AG08396 (cell line): ENCODE measurements at places on chromosomes 3 and 15.

GRCh38 chr3:123258811-123259420, 57.2 kb downstream of the SEC22A start:
- DNase-seq, result no peak

DNA sequence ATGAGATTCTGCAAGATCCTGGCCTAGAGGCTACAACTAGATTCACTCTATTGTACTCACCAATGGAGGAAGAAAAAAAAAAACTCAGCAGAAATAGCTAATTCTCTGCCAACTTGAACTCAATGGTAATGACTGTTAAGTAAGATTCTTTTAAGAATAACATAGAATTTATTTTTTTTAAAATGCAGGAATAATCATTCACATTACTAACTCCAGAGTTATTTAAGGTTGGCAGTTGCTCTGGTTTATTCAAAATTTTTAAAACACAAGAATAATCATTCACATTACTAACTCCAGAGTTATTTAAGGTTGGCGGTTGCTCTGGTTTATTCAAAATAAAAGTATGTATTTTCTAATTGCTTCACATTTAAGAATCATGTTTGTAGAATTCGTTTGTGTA, 1071.9 kb downstream of the IGSF11 start:
- peak; percentile 7 for DNase-seq

GRCh38 chr3:77319711-77320110, 279.8 kb downstream of the ROBO2 start:
- peak; percentile 42 for DNase-seq

- DNase-seq, result peak; percentile 61
Observed at GRCh38 chr3:32583708-32584107, 13.1 kb upstream of the DYNC1LI1 start.

- DNase-seq, result no peak
Observed at GRCh38 chr3:188137051-188137450, 16.9 kb upstream of the LPP start.

GRCh38 chr15:60017538-60018520, 13.7 kb downstream of the FOXB1 start:
- no peak for DNase-seq

GRCh38 chr3:42488687-42489086, 13.8 kb upstream of the VIPR1 start:
- peak; percentile 1 for DNase-seq

DNA sequence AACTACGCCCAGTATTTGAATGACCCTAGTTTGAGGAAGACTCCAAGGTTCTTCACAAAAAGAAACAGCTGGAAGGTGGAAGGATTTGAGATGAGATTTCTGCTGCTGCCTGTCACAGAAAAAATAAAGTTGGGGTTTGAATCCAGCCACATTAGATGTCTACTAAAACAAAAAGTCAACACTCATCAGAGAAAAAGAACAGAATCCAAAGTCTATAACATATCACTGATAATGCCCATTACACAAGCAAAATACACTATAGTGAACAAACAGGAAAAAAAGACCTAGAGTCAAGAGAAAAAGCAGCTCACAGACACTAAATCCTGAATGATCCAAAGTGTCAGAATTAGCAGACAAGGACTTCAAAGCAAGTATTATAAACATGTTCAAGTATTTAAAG, 56.0 kb downstream of the RFX7 start:
- no peak for DNase-seq

- DNase-seq, result no peak
Observed at GRCh38 chr3:174859756-174860155, 622 bp downstream of the NAALADL2 start.

GRCh38 chr3:113954091-113954685, 6.4 kb downstream of the ZDHHC23 start:
- DNase-seq, result no peak

GRCh38 chr3:39911465-39912309, 102.3 kb downstream of the MYRIP start:
- no peak for DNase-seq

DNA sequence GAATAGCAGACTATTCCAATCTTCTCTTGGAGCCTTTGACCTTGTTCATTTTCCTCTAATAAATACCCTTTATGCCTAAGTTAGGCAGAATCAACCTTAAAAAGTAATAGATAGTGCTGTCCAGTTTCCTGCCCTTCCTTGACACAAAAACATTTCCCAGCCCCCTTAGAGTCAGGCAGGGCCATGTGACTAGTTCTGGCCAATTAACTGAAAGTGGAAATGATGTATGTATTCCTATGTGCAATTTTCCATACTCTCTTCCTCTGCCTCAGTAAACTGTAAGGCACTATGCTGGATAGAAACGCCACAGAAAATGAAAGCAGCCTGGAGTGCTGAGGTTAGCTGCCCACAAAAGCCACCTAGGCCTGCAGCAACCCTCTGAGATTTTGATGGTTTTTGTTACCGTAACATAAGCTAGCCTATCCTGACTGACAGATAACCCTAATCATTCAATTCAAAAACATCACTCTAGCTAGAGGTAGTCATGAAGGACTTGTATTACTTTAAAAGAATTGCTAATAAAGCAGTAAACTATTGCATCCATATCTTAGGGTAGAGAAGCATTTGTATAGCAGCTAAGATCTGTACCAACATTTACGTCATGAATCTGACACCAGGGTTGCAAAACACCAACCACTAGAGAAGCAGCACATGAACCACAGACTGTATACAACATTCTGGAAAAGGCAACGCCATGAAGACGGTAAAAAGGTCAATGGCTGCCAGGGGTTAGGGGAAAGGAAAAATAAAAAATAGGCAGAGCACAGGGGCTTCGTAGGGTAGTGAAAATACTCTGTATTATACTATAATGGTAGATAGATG, 112.9 kb downstream of the ULK4 start:
- DNase-seq, result no peak

GRCh38 chr15:71777216-71777943, 33.0 kb upstream of the NR2E3 start:
- DNase-seq, result no peak

GRCh38 chr3:187763850-187764648, 18.8 kb upstream of the BCL6 start:
- no peak for DNase-seq

- DNase-seq, result no peak
Observed at GRCh38 chr3:30233913-30234646, 372.3 kb upstream of the TGFBR2 start.

GRCh38 chr3:88312256-88312655, 162.5 kb downstream of the C3orf38 start:
- DNase-seq, result no peak

GRCh38 chr3:33810545-33810944, 12.1 kb downstream of the PDCD6IP start:
- DNase-seq, result no peak
